OCI-M1 (cell line): ENCODE measurements at places on chromosomes 1 and 21.
A peak's percentile ranks its signal among the peaks of the same experiment; 100 is the strongest.

DNA sequence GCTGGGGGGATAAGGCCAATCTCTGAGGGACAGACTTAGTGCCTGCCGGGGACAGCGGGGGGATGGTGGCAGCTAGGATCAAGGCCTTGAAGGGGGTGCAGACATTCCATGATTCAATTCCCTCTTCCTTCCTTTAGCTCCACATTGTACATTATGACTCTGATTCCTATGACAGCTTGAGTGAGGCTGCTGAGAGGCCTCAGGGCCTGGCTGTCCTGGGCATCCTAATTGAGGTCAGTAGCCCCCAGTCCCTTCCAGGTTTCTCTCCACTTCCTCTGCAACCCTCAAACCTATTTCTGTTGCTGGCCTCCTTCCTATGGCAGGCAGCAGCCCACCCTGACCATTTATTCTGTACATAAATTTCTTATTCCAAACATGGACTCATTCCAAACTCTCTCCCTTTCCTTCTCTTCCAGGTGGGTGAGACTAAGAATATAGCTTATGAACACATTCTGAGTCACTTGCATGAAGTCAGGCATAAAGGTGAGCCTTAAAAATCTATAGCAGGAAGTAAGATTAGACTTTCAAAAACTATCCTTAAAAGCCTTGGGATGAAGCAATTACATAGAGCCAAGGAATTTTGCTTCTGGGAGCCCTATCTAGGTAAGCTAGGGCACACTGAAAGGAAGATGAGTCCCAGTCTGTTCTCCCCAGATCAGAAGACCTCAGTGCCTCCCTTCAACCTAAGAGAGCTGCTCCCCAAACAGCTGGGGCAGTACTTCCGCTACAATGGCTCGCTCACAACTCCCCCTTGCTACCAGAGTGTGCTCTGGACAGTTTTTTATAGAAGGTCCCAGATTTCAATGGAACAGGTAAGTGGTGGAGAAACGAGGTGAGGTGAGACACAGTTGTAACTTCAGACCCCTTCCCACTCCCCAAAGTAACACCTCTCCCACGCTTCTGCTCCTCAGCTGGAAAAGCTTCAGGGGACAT, 5.1 kb downstream of the CA14 start:
- DNase-seq = no peak

DNA sequence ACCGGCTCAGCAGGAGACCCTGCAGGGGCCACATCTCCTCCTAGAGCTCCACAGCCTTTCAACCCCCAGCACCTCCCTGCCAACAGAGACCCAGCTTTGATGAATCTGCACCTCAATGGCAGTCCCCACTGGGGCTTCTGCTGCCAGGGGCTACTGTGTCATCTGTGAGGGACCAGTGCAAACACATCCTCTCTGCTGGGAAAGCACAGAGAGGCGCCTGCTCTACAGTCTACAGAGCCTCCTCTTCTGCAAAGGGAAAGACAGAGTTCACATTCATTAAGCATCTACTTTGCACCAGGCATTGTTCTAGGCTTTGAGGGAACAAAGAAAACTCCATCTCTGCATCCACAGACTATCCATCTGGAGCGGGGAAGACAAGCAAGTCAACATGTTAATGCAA, 125.8 kb downstream of the CAPN8 start:
- DNase-seq = no peak

DNA sequence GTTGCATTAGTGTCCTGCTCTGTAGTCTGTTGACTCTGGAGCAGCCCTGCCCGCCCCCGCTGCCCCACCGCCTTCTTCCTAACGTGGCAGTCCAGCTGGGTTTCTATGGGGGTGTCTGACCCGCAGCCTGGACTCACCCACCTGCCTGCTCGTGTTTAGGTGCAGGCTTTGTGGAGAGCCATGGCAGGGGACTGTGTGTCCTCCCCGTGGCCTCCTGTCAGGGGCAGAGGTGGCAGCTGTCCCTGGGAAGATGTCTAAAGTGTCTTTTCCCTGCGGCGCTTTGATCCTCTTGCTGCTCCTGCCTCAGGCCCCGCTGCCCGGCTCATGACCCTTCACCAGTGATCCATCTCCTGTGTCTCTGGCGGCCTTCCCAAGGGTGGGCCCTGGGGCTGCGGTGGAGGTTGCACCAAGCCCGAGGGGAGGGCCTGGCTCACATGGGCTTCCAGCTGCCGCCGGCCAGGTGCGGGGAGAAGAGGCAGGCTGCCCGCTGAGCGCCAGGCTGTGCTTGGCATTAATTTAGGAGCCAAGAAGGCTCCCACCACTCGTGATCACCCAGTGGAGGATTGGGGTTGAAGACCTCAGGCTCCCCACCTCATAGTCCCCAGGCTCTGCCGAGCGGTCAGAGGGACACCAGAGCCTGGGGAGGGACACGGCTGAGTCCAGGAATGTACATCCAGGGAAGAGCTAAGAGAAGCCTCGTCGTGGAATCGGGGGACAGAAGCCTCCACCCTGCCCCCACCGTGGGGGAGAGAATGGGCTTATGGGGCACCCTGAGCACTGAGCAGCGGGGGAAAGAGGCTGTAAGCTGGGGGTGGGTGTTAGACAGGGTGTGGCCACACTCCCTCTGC, 44.1 kb downstream of the COL18A1 start:
- DNase-seq = no peak

GRCh38 chr1:27302612-27303011, 19.4 kb upstream of the TMEM222 start:
- DNase-seq = no peak

DNA sequence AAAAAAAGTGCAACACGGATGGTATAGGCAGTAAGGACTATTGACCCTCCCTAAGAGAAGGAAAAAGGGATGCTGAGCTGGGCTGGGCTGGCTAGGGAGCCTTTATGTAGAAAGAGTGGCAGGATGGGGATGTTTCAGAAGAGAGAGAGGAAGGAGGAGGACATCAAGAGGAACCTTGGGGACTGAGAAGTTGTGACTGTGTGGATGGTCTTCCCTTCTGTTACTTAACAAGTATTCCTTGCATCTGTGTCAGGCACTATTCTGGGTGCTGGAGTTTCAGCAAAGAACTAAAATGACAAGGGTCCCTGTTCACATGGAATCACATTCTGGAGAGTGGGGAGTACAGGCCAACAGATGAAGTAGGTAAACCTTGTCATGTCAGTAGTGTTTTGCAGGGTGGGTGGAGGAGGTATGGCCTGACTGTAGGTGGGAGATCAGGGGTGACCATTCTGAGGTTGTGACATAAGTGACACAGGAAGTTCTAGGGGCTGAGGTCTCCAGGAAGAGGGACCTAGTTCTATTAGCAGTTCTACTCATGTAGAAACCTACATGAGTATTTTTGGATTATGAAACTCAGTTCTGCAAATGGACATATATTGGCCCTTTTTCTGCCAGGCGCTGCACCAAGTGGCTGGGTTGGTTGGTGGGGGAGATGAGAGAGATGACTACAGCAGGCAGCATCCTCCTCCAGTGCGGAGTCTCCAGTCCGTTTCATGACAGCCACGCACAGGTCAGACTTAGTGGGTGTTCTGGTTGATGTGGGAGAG, 53.8 kb downstream of the PRDM2 start:
- no peak for DNase-seq

DNA sequence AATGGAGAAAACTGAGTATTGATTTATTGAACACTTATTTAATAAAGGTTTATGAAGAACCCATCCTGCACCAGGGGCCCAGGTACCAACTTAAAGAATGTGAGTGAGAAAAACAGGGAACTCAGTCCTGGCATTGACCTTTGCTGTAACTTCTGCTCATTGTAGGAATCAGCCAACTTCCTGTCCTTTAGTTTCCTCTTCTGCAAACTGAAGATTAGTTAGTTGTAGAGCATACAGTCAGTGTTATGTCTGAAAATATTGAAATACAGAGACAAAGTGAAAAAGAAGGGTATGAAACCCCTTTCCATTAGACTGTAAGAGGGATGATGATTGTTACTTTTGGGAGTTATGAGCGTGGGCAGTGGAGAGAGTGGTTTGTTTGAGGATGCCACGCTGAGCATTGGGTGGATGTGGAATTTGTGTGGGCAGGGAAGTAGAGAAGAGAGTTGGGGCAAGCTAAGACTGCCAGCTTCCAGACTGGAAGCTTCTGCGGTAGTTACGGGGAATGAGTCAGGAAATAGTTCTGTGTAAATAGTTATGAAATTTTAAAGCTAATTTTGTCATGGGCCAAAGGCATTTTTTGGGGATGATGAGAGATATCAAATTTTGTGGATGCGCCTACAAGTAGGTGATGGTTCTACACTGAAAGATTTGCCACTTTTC, 89.2 kb downstream of the GPR88 start:
- peak; percentile 26 for DNase-seq

DNA sequence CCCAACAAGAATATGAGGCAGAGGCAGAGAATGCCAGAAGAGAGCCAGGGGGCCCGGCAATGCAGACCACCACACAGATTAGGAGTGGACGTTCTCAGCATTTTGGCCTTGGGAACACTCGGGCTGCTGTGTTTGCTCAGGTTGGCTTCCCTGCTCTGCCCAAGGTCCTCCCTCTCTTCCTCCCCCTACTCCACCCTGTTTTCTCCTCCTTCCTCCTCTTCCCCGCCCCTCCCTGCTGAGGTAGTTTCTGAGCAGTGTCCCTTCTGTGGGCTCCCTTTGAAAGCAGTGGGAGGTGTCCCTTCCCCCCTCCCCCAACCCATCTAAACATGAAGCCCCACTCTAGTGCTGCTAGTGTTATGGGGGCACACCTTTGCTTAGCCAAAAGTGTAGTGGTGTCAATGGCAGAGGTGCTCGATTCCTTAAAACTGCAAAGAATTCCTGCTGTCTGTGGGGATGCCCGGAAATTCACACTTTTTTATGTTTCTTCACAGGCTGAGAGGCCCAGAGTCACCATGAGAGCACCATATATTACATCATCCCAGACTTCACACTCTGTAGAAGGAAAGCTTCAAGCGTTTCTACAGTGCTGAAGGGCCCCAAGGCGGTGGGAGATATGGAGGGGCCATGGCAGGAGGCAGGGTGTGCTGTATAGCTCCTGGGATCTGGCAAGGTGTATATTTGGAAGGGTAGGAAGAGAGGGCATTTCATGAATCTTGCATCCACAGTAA, at the start of gene HHIPL2:
TSS of gene HHIPL2 (minus strand) at position 161 of the 728 bp plus-strand sequence. CDS start at position 101, 60 bp downstream.
- DNase-seq = no peak

DNA sequence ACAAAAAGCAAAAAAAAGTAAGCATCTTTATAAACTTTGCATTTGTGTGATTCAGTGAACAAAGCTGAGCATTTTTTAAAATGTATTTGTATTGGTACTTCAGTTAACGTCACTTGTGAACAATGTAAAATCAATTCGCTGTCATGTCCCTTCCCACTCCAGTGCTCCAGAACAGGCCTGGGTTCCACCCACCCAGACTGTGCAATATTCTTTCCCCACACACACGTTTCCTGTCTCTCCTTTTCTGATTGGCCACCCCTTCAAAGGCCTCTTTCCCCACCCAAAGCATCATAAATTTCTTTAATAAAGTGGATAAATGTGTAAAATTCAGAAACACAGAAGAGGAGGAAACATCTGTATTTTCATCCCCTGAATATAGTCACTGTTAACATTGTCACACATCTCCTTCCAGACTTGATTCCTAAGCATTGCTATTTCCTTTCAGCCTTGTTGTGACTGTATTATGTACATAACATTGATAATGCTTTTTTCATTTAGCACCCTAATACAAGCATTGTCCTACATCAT, 12.0 kb downstream of the CLEC20A start:
- no peak for DNase-seq

DNA sequence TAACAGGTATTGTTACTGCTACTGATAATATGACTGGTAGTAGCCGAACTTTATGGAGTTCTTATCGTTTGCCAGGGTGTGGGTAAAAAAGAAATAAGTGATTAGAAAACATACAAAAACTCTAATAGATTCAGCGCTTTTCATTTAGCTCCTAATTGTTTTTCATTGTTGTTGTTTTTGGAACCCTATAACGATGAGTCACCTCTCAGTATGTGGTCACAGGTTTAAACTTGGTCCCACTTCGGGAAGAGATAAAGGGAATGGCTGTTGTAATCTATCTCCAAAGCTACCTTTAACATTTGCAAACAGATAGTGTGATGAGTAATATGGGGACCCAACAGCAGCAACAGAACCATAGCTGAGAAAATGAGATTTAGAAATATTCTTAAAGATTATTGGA, 62.7 kb upstream of the BCL10 start:
- DNase-seq = no peak

DNA sequence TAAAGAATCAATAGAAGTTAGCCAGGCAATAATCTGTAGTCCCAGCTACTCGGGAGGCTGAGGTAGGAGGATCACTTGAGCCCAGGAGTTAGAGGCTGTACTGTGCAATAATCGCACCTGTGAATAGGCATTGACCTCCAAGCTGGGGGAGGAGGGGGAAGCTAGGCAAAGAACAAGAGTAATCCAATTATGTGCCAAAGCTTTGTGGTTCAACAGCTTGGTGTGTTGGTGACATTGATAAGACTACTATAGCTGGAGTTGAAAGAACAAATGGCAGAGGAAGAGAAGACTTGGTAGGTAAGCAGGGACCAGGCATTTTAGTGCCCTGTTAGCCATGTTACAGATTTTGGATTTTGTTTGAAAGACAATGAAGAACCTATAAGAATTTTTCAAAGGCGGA, 2.1 kb upstream of the TMCO2 start:
- DNase-seq = peak; percentile 15

DNA sequence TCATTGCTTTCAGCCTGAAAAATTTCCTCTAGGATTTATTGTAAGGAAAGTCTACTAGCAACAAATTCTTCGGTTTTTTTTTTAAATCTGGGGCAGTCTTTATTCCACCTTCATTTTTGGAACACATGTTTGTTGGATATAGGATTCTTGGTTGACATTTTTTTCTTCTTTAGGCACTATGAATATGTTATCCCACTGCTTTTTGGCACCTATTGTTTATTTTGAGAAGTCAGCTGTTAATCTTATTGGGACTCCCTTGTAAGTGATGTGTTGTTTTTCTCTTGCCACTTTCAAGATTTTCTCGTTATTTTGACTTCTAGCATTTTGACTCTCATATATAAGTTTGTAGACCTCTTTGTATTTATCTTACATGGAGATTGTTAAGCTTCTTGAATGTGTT, 99.3 kb downstream of the NPHS2 start:
- DNase-seq = peak; percentile 16

DNA sequence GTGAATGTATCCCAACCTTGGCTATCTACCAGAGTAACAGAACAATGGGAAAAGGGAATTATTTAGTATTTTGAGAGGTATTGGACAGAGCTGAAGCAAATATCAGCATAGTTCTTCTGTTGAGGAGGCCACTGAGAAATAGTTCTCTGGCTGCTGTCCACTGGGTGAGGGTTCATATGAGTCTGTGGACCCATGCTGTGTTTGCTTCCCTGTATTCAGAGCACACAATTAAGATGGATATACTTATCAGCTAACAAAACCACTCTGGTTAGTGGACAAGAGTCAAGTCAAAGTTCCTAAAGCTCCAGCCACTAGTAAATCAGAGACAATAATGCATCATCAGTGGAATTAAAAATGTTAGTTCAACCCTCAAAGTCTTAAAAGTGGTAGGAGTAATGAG, 66.1 kb downstream of the RGS18 start:
- no peak for DNase-seq
